ENCODE measurements at places on chromosomes 11 and 22.

DNA sequence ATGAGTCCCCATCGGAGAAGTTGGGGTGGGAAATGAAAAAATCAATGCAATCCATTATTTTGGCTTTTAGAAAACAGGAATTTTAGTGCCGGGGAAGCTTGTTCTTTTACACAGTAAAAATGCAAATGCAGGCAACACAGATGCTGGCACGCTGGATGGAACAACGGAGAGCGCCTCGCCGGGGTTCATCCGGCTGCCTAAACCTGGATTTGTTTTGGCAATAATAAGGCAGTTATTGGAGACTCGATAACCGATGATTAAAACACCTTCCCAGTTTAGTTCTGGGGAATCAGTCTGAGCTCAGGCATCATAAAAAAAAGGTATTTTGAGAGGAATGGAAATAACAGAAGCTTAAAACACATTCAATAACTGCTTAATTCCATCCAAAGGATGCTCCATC, 2.9 kb downstream of the DSCAML1 start:
- no peak for DNase-seq

DNA sequence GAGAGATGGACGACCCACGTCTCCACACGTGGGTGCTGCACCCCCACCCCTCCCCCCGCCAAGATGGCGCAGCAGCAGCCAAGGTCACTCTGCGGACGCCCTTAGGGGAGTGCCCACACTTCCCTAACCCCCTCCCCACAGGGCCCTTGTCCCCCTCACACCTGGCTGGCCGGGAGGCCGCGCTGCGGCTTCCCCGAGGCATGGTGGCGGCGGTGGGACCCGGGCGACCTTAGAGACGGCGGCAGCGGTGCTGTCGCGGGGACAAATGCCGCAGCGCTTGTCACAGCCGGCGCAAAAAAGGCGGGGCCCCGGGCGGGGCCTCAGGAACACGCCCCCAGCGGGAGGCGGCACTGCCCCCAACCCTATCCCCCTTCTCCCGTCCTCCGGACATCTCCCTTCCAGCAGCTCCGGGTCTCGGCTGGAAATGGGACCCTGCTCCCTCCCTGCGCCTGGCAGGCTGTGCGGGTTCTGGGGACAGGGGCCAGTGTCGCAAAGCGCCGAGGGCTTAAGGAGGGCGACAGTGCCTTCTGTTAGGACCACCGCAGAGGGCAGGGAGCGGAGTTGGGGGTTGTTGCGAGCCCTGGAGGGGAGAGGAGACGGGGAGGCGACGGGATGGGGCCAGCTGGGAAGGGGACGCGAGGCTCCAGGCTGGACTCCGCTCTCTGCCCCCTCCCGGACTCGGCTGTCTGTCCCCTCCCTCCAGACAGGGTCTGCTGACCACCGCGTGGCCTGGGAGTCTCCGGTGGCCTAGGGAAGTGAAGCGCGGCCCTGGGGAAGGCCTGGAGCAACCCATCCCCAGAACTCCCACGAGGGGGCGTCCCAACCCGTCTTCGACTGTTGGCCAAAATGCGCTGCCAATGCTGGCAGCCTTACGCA, at the start of gene CHCHD10:
CHCHD10 (minus strand) TSS at position 300 of the 876 bp plus-strand sequence; CDS start at position 202, 98 bp downstream.
- DNase-seq, result peak; percentile 66

DNA sequence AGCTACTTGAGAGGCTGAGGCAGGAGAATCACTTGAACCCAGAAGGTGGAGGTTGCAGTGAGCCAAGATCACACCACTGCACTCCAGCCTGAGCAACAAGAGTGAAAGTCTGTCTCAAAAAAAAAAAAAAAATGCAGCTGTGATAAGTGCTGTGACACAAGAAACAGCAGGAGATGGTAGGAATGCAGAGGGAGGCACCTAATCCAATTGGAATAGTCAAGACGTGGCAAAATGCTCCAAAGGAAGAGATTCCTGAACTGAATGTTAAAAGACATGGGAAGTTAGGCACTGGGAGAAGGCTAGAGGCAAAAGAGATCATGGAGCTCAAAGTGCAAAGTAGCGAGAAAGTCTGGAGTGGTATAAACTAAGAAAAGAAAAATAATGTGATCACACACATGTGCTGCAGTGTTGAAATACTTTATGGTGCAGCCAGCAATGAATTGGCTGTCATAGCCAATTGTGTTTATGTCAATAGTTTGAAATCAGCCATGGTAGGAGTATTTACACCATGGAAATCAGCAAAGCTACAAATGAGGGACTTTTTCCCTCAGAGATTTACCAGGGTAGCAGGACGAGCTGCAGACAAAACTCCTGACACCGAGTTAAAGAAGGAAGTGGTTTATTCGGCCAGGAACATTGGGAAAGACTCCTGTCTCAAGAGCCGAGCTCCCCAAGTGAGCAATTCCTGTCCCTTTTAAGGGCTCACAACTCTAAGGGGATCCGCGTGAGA, 40.9 kb upstream of the LIPT2 start:
- no peak for DNase-seq

DNA sequence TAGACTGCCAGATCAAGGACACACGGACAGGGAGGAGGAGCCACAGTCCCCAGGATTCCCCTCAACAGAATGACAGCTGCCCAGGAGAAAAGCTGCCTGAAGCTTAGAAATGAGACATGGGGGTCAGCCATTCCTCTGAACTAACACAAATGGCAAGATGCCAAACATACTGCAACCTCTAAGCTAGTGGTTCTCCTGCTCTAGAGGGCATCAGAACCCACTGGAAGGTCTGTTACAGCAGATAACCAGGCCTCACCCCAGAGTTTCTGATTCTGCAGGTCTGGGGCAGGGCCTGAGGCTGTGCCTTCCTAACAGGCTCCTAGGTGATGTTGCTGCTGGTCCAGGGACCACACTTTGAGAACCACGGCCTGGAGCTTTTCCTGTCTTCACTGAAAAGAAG, 28.6 kb upstream of the BID start:
- no peak for DNase-seq

GRCh38 chr11:75474878-75475766, 42.1 kb upstream of the KLHL35 start:
- peak; percentile 62 for DNase-seq

- DNase-seq, result no peak
These were observed 593.2 kb downstream of the INSC start for GRCh38 chr11:15707971-15708370.
